ENCODE measurements at places on chromosomes 12 and 14.

DNA sequence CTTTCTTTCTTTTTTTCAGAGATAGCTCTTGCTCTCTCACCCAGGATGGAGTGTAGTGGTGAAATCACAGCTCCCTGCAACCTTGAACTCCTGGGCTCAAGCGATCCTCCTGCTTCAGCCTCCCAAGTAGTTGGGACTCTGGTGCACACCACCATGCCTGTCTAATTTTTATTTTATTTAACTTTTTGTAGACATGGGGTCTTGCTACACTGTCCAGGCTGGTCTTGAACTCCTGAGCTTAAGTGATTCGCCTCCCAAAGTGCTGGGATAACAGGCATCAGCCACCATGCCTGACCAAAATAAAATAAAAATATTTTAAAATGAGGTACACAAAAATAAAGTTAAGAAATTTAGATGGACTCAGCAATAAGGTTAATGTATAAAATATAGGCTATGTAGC lies 5.1 kb upstream of the LEMD3 start:
- no peak for DNase-seq

DNA sequence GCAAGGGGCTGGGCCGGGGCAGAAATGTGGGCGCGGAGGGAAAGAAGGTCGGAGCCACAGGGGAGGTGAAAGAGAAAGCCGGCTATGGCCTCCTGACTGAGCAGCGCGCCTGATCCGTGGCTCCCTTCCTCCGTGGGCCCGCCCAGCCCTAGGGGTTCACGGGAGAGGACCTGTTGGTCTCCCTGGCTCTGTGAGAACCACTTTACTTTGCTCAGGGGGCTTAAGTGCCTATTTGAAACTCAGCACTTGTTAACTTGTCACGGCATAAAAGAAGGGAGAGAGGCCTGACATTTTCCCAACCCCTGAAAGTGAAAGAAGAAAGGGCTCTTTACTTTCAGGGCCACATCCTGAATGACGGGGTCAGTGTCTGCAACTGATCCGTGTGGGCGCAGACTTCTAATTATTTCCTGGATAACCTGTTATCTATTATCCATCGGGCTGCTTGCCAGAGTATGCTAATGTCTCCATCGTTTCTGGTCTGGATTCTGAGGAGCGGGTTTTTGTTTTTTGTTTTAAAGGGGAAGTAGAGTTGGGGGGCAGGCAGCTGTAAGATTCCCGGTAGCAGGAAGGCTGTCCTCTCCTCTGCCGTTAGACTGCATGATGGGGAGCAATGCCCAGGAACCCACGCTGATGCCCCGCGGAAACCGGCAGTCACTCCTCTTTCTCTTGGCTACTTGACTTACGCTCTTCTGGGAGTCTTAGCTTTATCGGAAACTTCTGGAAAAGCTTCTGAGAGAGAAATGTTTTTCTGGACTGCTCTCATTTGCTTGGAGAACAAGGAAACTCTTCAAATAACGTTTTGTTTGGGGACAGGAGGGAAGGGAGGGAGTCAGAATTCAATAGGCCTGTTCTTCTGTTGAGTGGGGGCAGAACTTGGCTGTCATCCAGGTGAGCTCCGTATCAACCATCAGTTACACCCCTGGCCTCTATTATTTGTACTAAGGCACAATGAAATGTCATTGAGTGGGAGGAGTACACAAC lies 127.7 kb upstream of the MAX start:
- no peak for DNase-seq

GRCh38 chr12:54932691-54933090 lies 51.9 kb downstream of the TESPA1 start:
- DNase-seq = no peak

DNA sequence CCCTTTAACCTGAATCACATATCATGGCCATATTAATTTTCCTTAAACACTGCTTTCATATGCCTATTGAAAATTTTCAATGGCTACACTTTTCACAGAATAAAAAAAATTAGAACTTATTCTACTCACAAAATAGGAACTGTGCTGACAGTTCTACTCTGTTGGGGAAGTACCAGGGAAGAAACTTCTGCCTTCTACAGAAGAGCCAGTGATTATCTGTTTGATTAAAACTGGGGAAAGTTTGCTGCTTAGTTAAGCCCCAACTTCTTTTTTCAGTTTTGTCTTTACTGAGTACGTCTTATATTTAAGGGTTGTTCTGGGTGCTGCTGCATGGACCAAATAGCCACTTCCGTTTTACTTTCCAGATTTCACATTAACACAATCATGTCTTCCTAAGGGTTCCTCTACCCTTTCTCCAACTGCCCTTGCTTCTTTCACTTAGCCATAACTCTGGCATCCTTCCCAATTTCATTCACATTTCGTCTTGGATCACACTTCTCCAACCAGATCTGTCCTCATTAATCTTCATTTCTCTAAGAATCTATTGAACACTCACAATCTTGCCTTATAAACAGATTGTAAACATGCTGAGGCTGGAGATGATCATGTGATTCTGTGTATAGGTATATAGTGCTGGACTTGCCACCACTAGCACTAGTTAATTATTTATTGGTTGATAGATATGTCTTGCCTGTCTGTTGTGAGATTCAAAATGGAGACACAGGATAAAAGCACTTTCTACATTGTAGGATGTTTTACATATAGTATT lies 1.9 kb upstream of the SEL1L start:
- DNase-seq = no peak

DNA sequence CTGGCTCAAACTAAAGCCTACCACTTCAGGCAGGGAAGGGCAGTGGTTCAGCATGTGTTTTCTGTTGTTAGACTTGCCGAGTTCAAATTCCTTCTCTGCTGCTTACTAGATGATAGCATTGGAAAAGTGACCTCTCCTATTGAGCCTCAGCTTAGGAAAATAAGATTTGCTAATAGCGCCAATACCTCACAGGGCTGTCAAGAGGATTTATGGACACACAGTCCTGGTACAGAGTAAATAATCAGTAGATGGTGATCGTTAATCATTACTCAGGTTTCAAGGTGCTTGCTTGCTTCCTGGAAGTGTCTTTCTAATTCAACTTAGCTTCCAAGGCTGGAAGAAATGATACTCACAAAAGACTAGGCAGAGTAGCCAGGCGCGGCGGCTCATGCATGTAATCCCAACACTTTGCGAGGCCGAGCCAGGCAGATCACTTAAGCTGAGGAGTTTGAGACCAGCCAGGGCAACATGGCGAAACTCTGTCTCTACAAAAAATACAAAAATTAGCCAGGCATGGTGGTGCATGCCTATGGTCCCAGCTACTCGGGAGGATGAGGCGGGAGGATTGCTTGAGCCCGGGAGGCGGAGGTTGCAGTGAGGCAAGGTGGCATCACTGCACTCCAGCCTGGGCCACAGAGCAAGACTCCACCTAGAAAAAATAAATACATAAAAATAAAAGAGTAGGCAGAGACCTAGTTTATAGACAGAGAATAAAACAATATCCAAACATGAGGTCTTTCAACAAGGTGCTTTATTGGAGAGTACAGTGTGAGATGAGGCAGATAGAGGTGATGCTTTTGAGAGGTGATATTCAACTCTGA lies 6.0 kb downstream of the PLA2G1B start:
- no peak for DNase-seq

DNA sequence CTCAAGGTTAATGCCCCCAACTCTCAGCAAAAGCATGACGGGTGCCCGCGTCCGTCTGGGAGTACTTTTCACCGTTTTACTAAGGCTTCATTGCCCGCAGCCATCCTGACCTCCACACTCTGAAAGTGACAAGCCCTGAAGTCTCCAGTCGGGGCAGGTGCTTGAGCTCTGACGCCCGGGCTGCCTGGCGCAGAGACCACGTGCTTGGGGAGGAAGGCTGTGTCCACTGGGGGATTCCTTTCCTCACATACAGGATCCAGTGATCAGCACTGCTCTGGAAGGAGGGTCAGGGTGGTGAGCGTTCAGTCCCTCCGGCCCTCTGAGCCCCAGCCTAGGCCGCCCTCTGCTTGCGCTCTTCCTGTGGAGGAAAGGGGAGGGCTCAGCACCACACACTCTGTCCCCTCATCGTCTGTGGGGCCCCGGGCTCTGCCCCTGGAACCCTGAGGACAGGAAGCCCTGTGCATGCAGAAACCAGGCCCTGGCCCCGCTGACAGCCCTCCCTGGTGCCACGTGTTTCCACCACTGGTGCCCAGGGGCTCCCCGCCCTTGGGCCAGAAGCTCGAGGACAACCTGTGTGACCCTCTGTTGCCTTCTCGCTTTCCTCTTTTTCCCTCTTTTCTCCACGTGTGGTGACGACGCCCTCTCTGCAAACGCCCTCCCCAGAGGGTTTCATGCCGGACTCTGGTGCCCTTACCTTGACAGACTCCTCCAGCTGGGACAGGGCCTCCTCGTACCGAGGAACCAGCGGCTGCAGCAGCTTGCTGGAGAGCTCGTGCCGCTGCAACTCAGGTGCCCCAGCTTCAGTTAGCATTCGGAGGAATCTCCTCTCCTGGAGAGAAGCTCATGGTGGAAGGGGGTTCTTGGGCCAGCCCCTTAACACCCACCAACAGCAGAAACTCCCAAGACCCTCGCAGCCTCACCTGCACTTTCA lies 4.9 kb downstream of the DDX51 start:
- no peak for DNase-seq

GRCh38 chr12:749751-750270 lies 2.6 kb upstream of the WNK1 start:
- no peak for DNase-seq

GRCh38 chr12:6813363-6813762 lies 8.3 kb upstream of the GPR162 start:
- DNase-seq = no peak

GRCh38 chr12:12527820-12528296 lies 34.8 kb downstream of the DUSP16 start:
- DNase-seq = no peak

GRCh38 chr12:89540586-89540985 lies 14.7 kb upstream of the POC1B start:
- DNase-seq = no peak

Measured in activated T-helper 1 cell treated with anti-CD3 and anti-CD28 coated beads, Interleukin-2, amount 50 U/mL, for 16 hours (primary cell).